ENCODE measurements at places on chromosomes 11 and 22.

DNA sequence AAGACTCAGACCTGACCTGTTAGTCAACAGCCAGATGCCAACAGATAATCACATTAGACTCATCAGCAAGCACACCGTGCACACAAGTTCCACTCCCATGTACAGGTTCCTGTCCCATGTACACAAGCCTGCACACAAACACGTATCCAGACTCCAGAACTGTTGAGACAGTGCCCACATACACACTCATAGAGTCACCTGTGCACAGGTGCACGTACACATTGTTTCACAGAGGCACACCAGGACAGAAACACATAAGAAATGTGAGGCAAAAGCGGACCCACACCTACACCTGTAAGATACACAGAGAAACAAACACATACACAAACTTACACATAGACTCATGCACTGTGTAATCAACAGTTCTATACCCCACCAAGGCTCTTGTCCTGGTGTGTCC, 2.7 kb upstream of the ZNF74 start:
- no peak for DNase-seq

GRCh38 chr11:67675058-67675747, 780 bp upstream of the ALDH3B2 start:
- DNase-seq, result no peak

DNA sequence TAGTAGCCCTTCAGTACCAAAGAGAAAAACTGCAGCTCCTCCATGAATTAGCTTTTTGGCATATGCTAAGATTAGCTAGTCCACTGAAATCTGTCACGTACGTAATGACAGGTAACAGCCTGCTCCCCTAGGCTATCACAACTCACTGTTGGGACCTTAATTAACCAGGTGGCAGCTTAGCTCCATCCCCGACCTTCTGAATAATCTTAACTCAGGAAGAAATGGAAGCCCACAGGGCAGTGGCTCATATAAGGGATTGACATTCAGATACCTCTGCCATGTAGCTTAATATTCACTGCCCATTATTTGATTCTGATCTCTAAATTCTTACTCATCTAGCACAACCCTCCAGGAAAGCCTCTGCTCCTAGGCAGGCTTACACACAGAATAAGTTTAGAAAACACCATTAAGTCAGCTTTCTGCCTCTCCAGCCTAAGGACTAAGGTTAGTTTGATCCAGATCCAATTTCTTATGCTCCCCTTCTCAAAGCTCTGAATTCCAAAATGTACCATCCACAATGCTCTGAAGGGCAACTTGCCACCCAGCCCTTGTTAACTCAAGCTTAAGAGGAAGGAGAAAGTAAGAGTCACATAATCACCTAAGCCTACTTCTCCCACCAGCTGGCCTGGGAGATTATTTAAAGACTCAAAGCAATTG, 5.0 kb downstream of the HSPA8 start:
- DNase-seq, result no peak

DNA sequence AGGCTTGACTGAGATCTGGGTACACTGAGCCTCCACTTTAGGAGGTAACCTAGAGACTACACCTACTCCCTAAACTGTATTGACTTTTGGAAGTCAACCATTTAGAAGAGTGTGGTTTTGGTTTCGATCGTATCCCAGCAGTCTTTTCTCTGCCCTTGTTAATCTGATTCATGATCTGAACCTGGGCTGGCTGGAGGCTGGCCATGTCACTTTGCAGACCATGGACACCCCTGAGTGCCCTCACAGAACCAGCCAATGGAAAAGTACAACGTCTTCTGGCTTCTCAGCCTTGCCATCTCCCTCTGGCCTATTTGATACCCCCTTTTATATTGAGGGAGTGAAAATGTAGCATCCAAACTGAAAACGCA, 10.8 kb downstream of the EHF start:
- DNase-seq, result no peak

DNA sequence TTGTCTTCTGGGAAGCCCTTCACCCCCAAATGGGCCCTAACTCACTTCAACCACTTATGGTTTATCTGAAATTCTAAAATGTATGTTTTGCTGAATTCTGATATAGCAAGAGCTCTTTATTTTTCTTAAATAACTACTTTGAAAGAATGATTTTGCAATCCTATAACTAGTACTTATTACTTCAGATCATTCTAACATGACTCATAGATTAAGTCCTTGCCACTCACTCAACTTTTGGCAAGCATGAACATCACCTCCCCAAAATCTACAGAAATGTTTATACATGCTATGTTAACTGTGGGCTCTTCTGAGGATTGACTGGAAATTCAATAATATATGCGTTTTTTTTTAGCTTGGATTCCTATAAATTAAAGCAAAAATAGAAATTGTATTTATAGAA, 367.4 kb upstream of the FAT3 start:
- DNase-seq, result no peak

GRCh38 chr22:22538226-22538989, 18.3 kb upstream of the ZNF280A start:
- no peak for DNase-seq

GRCh38 chr11:27553186-27553585, 46.6 kb upstream of the LIN7C start:
- no peak for DNase-seq

All from activated CD8-positive, alpha-beta memory T cell treated with anti-CD3 and anti-CD28 coated beads, Interleukin-2, amount 10 ng/mL, durations not matched to agents 7 days and 5 days (primary cell).